ENCODE measurements at places on chromosomes 7 and 10. TPM values are rescaled to one million over a fixed set of nuclear protein-coding genes. Genes with fewer than 3 reads are reported as not detected.

GCK gene
- polyA plus RNA-seq: not detected

KCNH2 gene
- polyA plus RNA-seq: not detected

UNCX gene
- not detected for polyA plus RNA-seq

PDZD8 gene
- polyA plus RNA-seq: 32.8 TPM

LARP4B gene
- polyA plus RNA-seq: 37.3 TPM

C10orf95 gene
- 1.2 TPM for polyA plus RNA-seq

GNA12 gene
- polyA plus RNA-seq: 67.7 TPM

FRMD4A gene
- polyA plus RNA-seq: 27.6 TPM

CNTNAP2 gene
- 2.5 TPM for polyA plus RNA-seq

CALCR gene
- not detected for polyA plus RNA-seq

SPACDR gene
- 0.33 TPM for polyA plus RNA-seq

LRRD1 gene
- not detected for polyA plus RNA-seq

AKR1C1 gene
- polyA plus RNA-seq: 62.4 TPM

PTPRE gene
- 24.1 TPM for polyA plus RNA-seq

CLDN12 gene
- polyA plus RNA-seq: 65.3 TPM

MSMB gene
- polyA plus RNA-seq: not detected

CREB5 gene
- 7.5 TPM for polyA plus RNA-seq

COL17A1 gene
- 2,244 TPM for polyA plus RNA-seq

NAT16 gene
- not detected for polyA plus RNA-seq

GRM3 gene
- not detected for polyA plus RNA-seq

SPAG6 gene
- polyA plus RNA-seq: not detected

CFTR gene
- polyA plus RNA-seq: not detected

TMEM270 gene
- not detected for polyA plus RNA-seq

ENTPD1 gene
- not detected for polyA plus RNA-seq

JAKMIP3 gene
- 0.06 TPM for polyA plus RNA-seq

OR9A2 gene
- not detected for polyA plus RNA-seq

GARIN1A gene
- polyA plus RNA-seq: 0.18 TPM

MEST gene
- polyA plus RNA-seq: 28.8 TPM

ZCWPW1 gene
- 1.1 TPM for polyA plus RNA-seq

CPVL gene
- 0.57 TPM for polyA plus RNA-seq

NODAL gene
- 0.41 TPM for polyA plus RNA-seq

KLF14 gene
- not detected for polyA plus RNA-seq

POP7 gene
- 65.2 TPM for polyA plus RNA-seq

TECPR1 gene
- polyA plus RNA-seq: 1.6 TPM

ATAD1 gene
- polyA plus RNA-seq: 17.9 TPM

ASAH2 gene
- polyA plus RNA-seq: 0.45 TPM

SYT15B gene
- polyA plus RNA-seq: 0.01 TPM

IGF2BP3 gene
- 12.4 TPM for polyA plus RNA-seq

CWF19L1 gene
- polyA plus RNA-seq: 13.9 TPM

RBM20 gene
- not detected for polyA plus RNA-seq

ZNF485 gene
- polyA plus RNA-seq: 3.2 TPM

TEX36 gene
- not detected for polyA plus RNA-seq

GDF10 gene
- polyA plus RNA-seq: not detected

ITGA8 gene
- not detected for polyA plus RNA-seq

MMRN2 gene
- polyA plus RNA-seq: 11.6 TPM

DKK1 gene
- polyA plus RNA-seq: 325 TPM

SLC35G1 gene
- 3.9 TPM for polyA plus RNA-seq

NRCAM gene
- 16.4 TPM for polyA plus RNA-seq

CDK6 gene
- 49.2 TPM for polyA plus RNA-seq

IL6 gene
- not detected for polyA plus RNA-seq

LRRN3 gene
- polyA plus RNA-seq: 0.02 TPM

NACAD gene
- 0.18 TPM for polyA plus RNA-seq

INMT gene
- not detected for polyA plus RNA-seq

WIPF3 gene
- 0.25 TPM for polyA plus RNA-seq

STEAP1B gene
- polyA plus RNA-seq: 0.26 TPM

SOSTDC1 gene
- 1.5 TPM for polyA plus RNA-seq

PON3 gene
- polyA plus RNA-seq: 0.69 TPM

HTR5A gene
- not detected for polyA plus RNA-seq

PPP1R3C gene
- 2.7 TPM for polyA plus RNA-seq

All from mammary epithelial cell (primary cell).